ENCODE measurements at places on chromosomes 2 and 18. TPM values are rescaled to one million over a fixed set of nuclear protein-coding genes. Genes with fewer than 3 reads are reported as not detected.
A peak's percentile ranks its signal among the peaks of the same experiment; 100 is the strongest.

- peak; percentile 48 for DNase-seq
- no peak overlapping the region for H3K4me3 ChIP-seq
- no peaks in the 10 kb centered on the region for H3K4me1 ChIP-seq
- H3K36me3 ChIP-seq, result no peaks in the 10 kb centered on the region
Observed at GRCh38 chr2:24768601-24769000, 24.6 kb downstream of the PTRHD1 start.

The IL36G gene
- not detected for total RNA-seq

DNA sequence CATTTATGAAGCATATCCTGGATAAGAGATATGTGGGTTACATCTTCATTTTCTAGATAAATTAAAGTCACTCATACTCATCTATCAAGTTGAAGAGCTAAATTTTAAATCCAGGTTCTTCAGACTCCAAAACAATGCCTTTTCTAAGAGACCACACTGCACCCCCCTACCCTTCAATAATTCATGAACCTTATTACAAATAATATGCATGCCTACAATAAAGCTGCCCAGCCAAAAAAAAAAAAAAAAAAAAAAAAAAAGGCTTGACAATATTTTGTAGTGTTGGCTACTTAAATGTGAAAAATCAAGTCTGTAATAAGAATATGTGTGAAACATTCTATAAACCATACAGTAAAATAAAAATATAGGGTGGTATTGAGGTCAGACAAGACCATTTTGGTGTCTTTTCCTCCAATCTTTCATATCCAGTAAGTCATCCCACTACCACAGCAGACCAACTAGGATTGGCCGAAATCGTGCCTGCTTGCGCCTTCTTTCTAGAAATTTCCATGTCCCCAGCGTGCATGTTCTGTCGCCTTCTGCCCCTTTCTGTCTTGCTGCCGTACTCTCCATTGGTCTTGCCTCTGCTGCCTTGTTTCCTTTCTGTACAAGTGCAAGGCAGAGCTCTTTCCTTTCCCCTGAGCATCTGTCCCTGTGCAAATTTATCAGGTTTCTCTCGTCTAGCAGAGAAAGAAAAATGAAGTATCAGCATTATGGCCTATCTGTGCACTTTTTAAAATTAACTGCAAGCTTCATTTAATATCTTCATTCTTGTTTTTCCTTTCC is 92.6 kb upstream of the NDUFV2 start:
- H3K27me3 ChIP-seq, result no peaks in the 10 kb centered on the region
- no peak overlapping the region for H3K4me3 ChIP-seq
- no peaks in the 10 kb centered on the region for H3K4me1 ChIP-seq
- H3K27ac ChIP-seq, result no peak overlapping the region
- no peak for DNase-seq

- no peaks in the 10 kb centered on the region for H3K36me3 ChIP-seq
- no peak overlapping the region for H3K4me3 ChIP-seq
- H3K27ac ChIP-seq, result no peak overlapping the region
- no peak for DNase-seq
- H3K27me3 ChIP-seq, result no peaks in the 10 kb centered on the region
Observed at GRCh38 chr2:140117386-140117785, 1337.2 kb upstream of the NXPH2 start.

- no peaks in the 10 kb centered on the region for H3K4me1 ChIP-seq
- no peaks in the 10 kb centered on the region for H3K36me3 ChIP-seq
- H3K4me3 ChIP-seq, result no peak overlapping the region
- H3K27me3 ChIP-seq, result no peaks in the 10 kb centered on the region
- no peak overlapping the region for H3K27ac ChIP-seq
- DNase-seq, result no peak
Observed at GRCh38 chr2:143473216-143473615, 344.0 kb downstream of the ARHGAP15 start.

DNA sequence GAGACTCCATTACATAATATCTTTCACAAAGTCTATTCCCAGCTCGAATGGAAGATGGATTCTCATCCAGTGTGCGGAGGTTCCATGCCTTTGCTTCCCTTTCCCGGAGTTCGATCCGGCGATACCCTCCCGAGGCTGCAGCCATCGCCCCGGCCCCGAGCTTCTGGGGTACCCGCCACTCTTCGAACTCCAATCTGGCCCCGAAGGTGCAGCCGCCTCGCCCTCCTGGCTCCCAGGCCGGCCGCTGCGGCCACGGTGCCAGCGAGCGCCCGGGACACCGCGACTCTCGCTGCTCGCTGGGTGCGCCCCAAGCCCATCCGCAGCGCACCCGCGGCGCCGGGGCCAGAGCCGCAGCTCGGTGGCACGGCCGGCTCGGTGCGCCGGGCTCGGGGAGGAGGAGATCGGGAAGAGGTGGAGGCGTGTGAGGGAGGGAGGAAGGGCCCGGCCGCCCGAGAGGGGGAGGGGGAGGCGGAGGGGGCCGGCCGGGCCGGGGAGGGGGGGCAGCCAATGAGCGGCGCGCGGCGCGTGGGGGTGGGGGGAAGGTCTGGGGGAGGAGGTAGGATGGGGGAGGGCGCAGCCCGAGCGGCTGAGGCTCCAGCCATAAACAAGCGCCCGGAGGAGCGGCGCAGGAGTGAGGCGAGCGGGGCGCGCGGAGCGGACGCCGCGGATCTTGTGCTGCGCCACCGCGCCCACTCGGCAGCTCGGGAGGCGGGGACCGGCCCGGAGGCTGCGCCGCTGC is at the start of gene CRIM1:
Gene CRIM1, plus strand, starts transcription at position 628 of the 739 bp plus-strand sequence. CDS start 515 bp downstream, outside the sequence.
- peaks cover 5% of the 10 kb centered on the region for H3K4me1 ChIP-seq
- H3K4me3 ChIP-seq, result peak within 1 kb of the TSS; percentile 68

GRCh38 chr2:182784058-182784706 is 68.1 kb downstream of the DNAJC10 start:
- no peak overlapping the region for H3K27ac ChIP-seq
- no peak overlapping the region for H3K4me3 ChIP-seq
- DNase-seq, result no peak
- H3K27me3 ChIP-seq, result no peaks in the 10 kb centered on the region

DNA sequence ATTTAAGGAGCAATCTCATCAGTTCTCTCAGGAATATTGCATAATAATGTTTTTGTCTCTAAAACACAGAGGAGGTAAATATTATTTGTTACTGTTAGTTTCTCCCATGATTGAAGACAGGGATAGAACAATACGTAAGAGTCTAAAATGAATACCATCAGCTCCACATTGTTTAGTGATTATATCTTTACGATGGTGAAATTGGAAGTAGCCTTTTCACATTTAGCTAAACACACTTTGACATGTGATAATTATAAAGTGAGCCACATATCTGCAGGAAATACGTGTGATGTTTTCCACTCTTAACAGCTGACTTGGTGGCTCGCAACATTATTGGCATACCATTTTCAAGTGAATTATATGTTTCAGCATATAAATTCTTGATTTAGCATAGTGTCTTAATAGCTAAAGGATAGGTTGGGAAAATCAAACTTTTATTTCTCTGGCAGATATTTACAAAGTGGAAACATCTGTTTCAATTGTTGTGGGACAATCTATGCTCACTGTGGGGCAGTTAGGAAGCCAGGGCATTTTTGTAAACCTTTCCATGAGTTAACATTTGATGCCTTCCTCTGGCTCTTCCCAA is 208.1 kb upstream of the RASGRP3 start:
- no peak overlapping the region for H3K4me3 ChIP-seq
- H3K27ac ChIP-seq, result no peak overlapping the region
- no peak for DNase-seq
- H3K4me1 ChIP-seq, result no peaks in the 10 kb centered on the region

GRCh38 chr18:36130039-36130831 is 536 bp downstream of the ELP2 start:
- H3K27me3 ChIP-seq, result no peaks in the 10 kb centered on the region
- peak overlapping the region; percentile 84 for H3K27ac ChIP-seq
- H3K4me3 ChIP-seq, result peak overlapping the region; percentile 79
- peaks cover 15% of the 10 kb centered on the region for H3K4me1 ChIP-seq
